CD4-positive, alpha-beta T cell treated with Interleukin-6 at 100 ng/mL for 8 hours (primary cell): ENCODE measurements at places on chromosomes 7 and 10.

GRCh38 chr10:106919871-106920282 is 244.6 kb downstream of the SORCS1 start:
- DNase-seq = no peak

- DNase-seq = no peak
These were observed 70.8 kb downstream of the TCF7L2 start for GRCh38 chr10:113020838-113021237.

GRCh38 chr7:88835147-88835728 is 39.7 kb upstream of the TEX47 start:
- no peak for DNase-seq

DNA sequence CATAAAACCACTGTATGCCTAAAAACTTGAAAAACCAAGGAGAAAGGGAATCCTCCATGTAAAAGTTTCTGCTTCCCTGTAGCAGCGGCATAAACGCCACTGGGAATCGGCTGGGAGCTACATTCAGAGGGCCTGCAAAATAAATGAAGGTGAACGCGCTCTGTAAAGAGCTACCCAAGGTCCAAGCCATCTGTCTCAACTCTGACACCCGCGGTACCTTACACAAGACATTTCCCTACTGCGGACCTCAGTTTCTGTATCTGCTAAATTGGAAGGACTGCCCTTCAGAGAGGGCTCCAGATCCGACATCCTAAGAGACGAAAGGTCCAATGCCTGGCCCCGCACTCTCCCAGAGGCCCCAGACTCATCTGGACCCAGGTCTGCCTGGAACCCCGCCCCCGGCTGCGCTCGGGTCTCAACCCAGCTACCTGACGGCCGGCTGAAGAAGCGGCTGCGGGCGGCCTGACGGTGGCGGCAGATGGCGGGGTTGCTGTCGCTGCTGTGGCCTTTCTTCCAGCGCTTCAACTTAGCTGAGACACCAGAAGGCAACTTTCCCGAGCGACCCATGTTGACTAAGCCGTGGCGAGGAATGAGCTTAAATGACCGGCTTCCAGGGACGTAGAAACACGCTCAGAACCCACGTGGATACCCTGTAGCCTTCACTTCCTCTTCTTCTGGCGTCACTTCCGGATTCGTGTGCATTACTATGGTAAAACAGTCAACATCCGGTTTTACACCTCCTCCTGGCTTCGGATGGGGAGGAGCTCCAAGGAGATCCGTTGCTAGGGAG is at the start of gene RRP12:
Gene RRP12 (minus strand): TSS at position 676 of the 790 bp plus-strand sequence. CDS start 109 bp downstream, at position 567.
- peak; percentile 91 for DNase-seq

DNA sequence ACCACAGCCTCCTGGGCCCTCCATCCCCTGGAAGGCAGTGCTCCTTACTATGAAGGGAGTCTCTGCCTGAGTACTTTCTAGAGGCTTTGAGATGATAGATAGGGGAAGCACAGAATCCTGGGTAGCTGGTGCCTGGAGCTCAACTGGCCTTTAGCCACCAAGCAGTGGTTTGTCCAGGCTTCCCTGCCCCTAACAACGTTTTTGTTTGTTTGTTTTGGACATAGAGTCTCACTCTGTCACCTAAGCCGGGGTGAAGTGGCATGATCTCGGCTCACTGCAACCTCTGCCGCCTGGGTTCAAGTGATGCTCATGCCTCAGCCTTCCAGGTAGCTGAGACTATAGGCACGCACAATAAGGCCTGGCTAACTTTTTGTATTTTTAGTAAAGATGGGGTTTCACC is 289.4 kb downstream of the PLXNA4 start:
- no peak for DNase-seq

DNA sequence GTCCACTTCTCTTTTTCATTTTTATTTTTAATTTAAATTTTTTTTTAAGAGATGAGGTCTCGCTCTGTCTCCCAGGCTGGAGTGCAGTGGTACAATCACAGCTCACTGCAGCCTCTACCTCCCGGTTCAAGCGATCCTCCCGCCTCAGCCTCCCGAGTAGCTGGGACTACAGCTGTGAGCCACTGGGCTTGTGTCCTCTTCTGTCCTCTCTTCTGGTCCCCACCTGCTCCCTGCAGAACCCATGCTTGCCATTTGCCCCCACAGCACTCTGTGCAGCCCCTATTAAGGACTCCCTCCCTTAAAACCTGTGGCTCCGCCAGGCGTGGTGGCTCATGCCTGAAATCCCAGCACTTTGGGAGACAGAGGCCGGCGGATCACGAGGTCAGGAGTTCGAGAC is 9.1 kb upstream of the FZD9 start:
- no peak for DNase-seq

DNA sequence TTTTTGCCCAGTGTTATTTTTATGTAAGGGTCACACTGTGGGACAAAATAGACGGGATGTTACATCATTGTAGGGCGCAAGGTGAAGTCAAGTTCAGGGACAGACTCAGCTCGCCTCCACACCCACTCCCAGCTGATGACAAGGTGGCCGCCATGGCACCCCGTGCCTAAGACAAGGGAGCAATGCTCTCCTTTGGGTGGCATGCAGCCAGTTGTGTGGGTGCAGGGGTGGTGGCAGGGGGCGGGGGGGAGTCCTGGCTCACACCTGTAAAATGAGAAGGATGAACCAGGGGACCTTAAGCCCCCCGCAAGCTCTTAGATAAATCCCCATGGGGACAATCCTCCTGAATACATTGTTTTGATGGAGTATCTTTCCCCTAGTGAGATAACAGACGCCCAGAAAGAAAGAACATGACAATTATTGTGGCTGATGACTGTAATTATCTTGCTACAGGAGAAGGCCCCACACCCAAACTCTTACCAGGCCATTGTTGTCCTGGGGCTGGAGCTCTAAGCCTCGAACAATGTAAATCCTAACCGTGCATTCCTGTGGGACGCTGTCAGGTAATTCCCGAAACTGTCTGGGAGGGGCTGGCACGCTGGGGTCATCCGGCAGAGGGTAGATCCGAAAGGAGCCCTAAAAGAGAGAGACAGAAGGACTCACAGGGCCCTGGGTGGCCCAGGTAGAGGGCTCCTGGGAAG is 148.7 kb downstream of the MYOF start:
- no peak for DNase-seq

DNA sequence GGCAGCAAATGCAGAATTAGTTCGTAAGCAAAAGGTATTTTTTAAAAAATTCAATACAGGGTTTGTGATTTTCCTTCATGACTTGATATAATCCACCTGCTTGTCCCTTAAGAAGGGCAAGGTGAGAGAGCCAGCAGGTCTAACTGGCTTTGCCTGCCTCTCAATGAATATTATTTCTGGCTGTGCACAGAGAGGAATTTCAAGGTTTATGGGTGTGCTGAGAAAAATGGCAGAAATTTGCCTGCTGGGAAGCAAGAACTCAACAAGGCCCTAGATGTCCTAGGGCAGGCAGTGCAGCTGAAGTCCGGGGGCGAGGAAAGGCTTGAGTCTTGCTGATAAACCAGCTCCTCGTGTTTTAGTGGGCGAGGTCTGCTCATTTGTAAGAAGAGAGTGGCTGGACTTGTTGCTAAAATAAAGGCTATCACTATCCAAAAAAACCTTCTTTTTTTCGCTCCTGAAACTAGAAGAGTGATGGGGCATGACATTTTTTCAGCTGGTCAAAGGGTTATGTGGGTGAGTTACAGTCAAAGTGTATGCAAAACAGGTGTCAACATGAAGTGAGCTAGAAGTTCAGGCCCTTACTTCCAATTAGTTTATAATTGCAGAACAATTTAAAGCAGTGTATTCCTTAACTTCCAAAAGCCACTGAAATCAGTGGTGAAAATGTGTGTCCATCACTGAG is 385.8 kb upstream of the KLF6 start:
- DNase-seq = no peak

GRCh38 chr10:109902992-109903947 is 20.0 kb downstream of the XPNPEP1 start:
- peak; percentile 19 for DNase-seq

DNA sequence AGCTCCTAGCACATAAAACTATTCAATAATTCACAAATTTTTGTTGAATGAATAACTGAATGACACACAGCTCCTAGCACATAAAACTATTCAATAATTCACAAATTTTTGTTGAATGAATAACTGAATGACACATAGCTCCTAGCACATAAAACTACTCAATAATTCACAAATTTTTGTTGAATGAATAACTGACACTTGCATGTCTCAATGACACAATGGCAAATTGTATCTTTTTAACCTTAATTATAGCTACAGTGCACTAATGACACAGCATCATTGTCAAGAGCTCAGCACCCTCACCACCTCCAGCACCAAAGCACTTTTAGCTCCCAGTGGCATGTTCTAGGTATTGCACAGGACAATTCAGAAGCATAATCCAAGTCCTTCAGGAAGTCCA is 131.6 kb downstream of the PDE1C start:
- no peak for DNase-seq

- no peak for DNase-seq
These were observed 391.8 kb upstream of the ETV1 start for GRCh38 chr7:14381306-14381705.

- peak; percentile 36 for DNase-seq
These were observed 3.1 kb upstream of the CUX1 start for GRCh38 chr7:101814081-101814990.

- no peak for DNase-seq
These were observed 14.7 kb downstream of the SHH start for GRCh38 chr7:155797262-155798250.

DNA sequence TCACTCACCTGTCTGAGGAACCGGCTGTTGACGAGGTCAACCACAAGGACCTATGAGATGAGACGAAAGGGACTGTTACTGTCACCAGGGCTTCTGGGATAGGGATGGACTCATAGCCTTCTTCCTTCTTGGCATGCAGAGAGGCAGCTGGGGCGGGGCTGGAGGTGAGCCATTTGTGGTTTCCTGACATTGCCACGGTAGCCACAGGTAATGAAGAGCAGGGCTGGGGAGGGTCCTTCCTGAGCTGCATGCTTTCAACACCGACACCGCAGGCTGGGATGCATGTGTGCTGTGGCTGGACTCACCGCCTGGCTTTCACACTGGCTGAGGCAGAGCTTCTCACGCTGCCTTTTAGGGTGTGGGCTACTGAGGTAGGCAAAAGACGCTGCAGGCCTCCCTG is 46.4 kb upstream of the MKRN1 start:
- no peak for DNase-seq

GRCh38 chr7:77680266-77680665 is 16.0 kb upstream of the RSBN1L start:
- DNase-seq = no peak

DNA sequence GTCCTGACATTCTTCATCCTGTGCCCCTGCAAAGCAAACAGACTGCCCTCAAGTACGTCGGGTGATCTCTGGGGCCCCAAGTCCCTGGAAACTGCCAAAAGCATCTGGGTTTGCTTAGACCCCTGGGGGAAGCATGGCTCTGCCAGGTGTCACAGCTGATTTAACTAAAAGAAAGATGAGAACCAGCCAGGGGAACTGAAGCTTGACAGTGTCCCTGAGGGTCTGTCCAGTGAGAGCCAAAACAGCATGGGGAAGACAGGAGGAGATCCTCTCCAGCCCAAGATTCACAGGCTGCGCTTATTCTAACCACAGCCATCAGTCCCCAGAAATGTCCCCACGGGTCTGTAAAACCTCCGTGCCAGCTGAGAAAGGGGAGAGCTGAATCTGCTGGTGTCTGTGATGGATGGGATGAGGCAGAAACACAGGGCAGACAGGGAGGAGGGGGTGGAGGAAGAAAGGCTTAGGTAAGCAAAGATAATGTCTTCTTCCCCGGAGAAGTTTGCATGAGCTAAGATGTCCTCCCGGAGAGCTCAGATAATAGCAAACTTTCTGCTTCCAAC is 21.3 kb downstream of the CCDC3 start:
- no peak for DNase-seq

- no peak for DNase-seq
These were observed 19.3 kb downstream of the PON1 start for GRCh38 chr7:95304990-95305389.

DNA sequence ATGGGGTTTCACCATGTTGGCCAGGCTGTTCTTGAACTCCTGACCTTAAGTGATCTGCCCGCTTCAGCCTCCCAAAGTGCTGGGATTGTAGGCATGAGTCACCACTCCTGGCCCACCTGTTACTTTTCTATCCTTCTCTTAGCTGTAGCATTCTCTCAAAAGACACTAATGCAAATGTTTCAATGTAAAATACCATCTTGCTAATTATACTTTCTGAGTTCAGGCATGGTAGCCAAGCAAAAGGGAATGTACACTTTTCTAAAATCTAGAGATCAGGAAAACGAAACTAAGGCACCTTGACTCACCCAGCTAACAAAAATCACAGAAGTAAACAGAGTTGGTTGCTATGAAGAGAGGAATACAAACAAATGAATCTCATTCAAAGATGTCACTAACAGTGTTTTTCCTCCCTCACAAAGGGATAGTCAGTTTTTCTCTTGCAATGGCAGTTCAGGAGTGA is 401.0 kb upstream of the NRP1 start:
- DNase-seq = no peak

- no peak for DNase-seq
These were observed 242.7 kb upstream of the SEMA3C start for GRCh38 chr7:81161451-81162075.

DNA sequence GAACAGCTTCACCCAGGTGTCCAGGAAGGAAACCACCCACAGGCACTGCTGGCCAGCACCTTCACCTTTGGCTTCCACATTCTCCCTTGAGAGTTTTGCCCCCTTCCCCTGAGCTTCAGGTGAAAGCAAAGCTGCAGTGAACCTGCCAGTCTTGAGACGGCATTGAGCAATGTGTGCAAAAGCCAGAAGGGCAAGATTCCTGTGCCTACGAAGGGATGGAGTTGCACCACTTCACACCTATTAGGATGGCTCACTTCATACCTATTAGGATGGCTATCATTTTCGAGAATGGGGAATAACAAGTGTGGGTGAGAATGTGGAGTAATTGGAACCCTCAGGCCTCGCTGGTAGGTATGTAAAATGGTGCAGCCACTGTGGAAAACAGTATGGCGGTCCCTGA is 7.2 kb downstream of the HABP2 start:
- DNase-seq = no peak

- DNase-seq = no peak
These were observed 5.3 kb downstream of the BMI1 start for GRCh38 chr10:22326145-22326702.

GRCh38 chr7:94348142-94348541 is 46.6 kb upstream of the COL1A2 start:
- DNase-seq = no peak

DNA sequence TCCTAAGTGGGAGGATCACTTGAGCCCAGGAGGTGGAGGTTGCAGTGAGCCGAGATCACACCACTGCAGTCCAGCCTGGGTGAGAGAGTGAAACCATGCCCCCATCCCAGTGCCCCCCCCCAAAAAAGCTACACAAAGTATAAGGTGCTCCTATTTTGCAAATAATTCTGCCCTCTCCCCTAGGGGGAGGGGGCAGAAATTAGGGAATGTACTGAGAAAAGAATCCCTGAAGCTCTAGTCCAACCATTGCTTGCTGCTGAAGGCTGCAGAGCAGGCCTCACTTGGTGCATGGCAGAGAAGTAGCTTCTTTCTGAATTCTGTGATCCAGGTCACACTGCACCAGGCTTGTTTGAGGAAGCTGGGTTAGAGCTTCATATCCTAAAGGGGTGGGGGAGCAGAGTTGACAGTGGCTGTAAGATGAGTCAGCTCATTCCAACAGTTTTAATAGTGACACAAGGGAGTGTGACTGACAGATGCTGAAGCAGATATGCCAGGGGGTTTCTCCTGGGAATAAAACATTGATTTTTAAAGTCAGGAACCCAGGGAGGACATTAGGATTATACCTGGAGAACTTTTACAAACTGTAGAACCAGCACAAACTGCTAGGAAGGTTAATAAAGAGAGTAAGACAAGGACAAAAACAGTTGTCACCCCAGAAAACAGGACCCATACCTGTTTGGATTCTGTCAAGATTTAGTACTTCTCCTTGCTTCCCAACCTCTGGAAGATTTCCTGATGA is 32.8 kb upstream of the STRIP2 start:
- DNase-seq = no peak
